ENCODE measurements at places on chromosomes 5 and 9. TPM values are rescaled to one million over a fixed set of nuclear protein-coding genes. Genes with fewer than 3 reads are reported as not detected.
A peak's percentile ranks its signal among the peaks of the same experiment; 100 is the strongest.

CAMK4 gene
- 6.2 TPM for polyA plus RNA-seq

ROPN1L gene
- 0.86 TPM for polyA plus RNA-seq

C5orf58 gene
- 0.11 TPM for polyA plus RNA-seq

F2RL2 gene
- polyA plus RNA-seq = 0.88 TPM

SLC25A48 gene
- polyA plus RNA-seq = 3.0 TPM

GOLGA1 gene
- 21.9 TPM for polyA plus RNA-seq

ACOT12 gene
- polyA plus RNA-seq = 1.1 TPM

CEMIP2 gene
- 23.7 TPM for polyA plus RNA-seq

SOHLH1 gene
- not detected for polyA plus RNA-seq

NTMT1 gene
- 39.3 TPM for polyA plus RNA-seq

SPINK6 gene
- polyA plus RNA-seq = not detected

DNA sequence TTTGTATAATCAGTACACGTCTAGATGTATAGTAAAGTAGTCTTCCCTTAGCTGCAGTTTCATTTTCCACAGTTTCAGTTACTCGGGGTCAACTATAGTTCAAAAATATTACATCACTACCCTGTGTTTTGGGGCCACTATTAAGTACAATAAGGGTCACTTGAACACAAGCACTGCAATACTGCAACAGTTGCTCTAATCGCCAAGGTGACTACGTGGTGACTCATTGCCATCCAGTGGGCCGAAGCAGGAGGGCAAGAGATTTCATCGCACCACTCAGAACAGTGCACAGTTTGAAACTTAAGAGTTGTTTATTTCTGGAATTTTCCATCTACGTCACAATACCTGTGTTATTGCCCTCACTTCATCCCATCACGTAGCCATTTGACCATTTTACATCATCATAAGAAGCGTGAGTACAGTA lies at the start of gene ARL14EPL:
ARL14EPL (plus strand) TSS at position 379 of the 424 bp plus-strand sequence. CDS start 18,994 bp downstream, outside the sequence.
- no peak for DNase-seq

- no peak for DNase-seq
These were observed 34.3 kb downstream of the ZNF462 start for GRCh38 chr9:106897236-106897635.

- DNase-seq = no peak
These were observed 516.9 kb upstream of the ZNF608 start for GRCh38 chr5:125263356-125263755.

DNA sequence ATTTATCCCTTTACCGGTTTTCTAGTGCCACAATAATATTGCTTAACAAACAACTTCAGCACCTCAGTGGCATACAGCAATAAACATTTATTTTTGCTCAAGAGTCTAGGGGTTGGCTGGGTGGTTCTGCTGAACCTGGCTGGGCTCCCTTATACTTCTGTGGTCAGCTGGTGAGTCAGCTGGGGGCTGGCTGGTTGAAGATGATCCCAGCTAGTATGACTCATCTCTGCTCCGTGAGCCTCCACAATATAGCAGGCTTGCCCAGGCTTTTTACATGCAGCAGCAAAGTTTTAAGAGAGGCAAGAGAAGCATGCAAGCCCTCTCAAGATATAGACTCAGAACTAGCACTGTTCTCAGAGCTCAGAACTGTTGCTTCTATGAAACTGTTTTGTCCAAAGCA lies 523.5 kb upstream of the CLINT1 start:
- DNase-seq = no peak

- no peak for DNase-seq
These were observed 3.9 kb downstream of the TYRP1 start for GRCh38 chr9:12696931-12697622.

DNA sequence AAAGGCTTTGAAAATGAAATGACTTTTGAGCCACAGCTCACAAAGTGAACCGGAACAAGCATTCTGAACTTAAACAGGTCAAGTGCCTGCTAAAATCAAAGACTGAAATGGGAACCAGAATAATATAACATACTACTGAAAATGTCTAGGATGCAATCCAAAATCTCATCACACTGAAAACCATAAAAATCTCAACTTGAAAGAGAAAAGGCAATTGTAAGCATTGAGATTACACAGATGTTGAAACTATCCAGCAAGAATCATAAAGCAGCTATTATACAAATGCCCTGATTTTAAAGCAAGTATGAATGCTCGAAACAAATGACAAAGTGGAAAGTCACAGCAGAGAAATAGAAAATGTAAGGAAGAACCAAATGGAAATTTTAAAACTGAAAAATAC lies 211.5 kb upstream of the GAS1 start:
- no peak for DNase-seq

- no peak for DNase-seq
These were observed 242.5 kb downstream of the DIRAS2 start for GRCh38 chr9:90400091-90400490.

GRCh38 chr5:120552638-120553037 lies 88.5 kb downstream of the PRR16 start:
- no peak for DNase-seq

- no peak for DNase-seq
These were observed 48.3 kb downstream of the GNAQ start for GRCh38 chr9:77983320-77983662.

- no peak for DNase-seq
These were observed 226.4 kb downstream of the NFIB start for GRCh38 chr9:14087576-14087975.

GRCh38 chr9:37902796-37903646 lies 906 bp downstream of the SLC25A51 start:
- no peak for DNase-seq

GRCh38 chr9:8727191-8727590 lies 927.6 kb upstream of the DMAC1 start:
- DNase-seq = no peak

GRCh38 chr9:81239388-81239787 lies 450.0 kb downstream of the TLE1 start:
- no peak for DNase-seq

DNA sequence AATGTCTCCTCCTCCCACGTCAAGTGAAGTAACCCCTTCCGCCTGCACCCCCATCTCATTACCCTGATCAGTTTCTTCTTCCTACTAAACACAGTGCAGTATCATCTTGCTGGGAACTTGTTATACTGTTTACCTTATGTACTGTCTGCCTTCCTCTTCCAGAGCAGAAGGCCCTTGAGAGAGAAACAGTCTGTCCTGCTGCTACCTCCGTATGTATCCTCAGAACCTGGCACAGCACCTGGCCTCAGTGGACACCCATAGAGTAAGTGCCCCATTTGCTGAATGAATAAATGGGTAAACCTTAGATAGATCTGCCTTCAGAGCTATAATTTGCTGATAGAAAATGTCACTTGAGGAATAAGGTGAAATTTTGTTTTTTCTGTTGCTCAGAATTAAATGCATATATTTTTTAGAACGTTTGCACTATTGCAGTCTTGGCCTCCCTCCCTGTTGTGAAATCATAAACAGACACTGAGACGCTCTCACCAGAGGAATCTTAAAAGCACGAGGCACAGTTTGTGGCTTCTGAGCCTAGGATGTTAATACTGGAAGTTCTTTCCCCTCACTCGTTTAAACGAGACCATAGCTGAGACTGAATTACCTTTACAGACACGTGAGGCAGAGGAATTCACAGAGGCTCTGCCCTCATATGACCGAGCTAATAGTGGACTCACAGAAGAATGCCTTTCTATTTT lies 223.1 kb upstream of the DAP start:
- no peak for DNase-seq

GRCh38 chr5:8924054-8924793 lies 621.7 kb downstream of the SEMA5A start:
- no peak for DNase-seq

DNA sequence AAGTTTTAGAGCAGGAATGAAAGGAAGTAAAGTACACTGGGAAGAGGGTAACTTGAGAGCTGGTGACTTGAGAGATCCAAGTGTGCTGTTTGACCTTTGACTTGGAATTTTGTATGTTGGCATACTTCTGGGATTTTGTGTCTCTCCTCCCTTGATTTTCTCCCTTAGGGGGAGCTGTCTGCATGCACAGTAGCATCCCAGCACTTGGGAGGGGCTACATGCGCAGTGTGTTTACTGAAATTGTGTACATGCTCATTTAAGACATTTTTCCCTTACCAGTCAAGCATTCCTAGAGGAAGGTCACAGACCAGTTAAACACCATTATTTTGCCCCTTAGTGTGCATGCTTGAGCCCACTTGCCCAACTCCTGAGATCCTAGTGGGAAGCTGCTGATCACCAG lies 120.1 kb downstream of the ZNF622 start:
- DNase-seq = no peak

DNA sequence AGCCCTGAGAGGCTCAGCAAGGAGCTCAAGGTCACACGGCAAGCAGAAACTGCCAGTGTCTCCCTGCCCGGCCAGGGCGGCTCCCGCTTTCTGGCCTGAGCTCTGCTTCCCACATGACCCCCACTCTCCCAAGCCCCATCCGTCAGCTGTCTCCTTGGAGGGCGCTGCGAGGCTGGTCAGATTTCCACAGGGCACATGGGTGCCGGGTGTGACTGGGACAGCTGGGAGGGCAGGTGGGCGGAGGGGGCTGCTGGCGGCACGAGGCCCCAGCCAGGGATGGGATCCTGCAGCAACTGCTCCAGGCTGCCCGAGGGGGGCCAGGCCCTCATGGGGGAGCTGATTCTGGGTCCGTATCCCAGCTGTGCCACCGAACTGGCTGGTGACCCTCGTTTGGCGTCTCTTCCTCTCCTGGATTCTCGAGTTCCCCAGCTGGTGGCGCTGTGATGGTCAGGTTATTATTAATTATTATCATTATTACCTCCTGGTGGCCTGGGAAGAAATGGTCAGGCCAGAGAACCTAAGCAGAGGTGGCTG lies 12.9 kb upstream of the WDR38 start:
- DNase-seq = no peak

DNA sequence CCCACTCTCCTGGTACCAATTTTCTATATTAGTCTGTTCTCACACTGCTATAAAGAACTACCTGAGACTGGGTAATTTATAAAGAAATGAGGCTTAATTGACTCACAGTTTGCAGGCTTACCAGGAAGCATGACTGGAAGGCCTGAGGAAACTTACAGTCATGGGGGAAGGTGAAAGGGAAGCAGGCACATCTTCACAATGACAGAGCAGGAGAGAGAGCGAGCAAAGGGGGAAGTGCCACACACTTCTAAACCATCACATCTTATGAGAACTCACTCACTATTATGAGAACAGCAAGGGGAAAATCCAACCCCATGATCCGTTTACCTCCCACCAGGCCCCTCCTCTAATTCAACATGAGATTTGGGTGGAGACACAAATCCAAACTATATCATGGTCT lies 72.2 kb downstream of the ATG10 start:
- DNase-seq = no peak

GRCh38 chr5:34534523-34535103 lies 121.5 kb upstream of the RAI14 start:
- DNase-seq = peak; percentile 39

GRCh38 chr9:69660304-69660703 lies 11.9 kb downstream of the APBA1 start:
- DNase-seq = no peak

GRCh38 chr9:132752877-132753592 lies 82.8 kb downstream of the GTF3C4 start:
- DNase-seq = no peak

GRCh38 chr9:33140401-33141360 lies 26.5 kb downstream of the B4GALT1 start:
- no peak for DNase-seq

DNA sequence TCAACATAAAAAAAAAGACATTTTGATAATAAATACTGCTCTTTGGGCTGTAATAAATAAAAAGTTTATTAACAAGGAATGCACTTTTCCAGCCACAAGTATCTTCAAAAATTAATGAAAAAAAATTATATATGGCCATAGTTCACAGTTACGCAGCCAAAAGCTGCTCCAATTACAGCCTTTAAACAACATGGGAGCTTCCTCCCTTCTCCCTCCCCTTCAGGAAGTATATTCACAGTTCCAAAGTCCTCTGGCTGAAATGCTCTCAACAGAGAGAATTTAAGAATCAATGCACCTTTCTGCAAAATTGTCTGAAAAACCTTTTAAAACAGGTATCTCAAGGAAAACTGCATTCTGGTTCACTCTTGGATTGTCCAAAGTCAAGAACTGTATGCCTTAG lies 5.9 kb downstream of the PLK2 start:
- no peak for DNase-seq

DNA sequence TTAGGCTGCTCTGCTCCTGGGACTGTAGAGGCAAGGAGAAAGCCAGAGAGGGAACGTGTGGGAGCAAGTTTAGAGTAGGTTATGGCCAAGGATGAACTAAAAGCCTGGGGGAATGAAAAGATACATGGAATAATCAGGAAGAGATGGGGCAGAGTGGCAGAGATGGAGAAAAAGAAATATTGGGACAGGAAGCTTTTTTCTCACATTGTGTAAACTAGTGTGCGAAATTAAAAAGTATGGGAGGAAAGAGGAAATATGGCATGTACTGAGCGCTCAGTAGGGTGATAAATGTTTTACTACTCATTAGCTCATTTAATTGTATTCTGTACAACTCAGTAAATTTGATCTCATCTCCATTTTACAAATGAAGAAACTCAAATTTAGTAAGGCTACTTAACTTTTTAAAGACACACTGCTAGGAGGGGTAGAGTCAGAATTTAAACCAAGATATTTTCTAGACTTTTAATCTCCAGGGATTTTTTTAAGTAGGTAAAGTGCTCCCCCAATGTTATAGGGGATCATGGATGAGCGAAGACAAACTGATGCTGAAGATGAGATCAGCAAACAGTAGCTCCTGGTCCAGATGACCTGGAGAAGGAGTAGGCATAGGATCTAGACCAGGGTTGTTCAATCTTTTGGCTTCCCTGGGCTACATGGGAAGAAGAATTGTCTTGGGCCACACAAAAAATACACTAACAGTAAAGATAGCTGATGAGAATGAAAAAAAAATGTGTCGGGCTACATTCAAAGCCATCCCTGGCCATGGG lies 30.8 kb downstream of the ALDH1A1 start:
- DNase-seq = no peak

All from renal pelvis (tissue), 12 donors.